ENCODE measurements at places on chromosomes 3 and 15.

DNA sequence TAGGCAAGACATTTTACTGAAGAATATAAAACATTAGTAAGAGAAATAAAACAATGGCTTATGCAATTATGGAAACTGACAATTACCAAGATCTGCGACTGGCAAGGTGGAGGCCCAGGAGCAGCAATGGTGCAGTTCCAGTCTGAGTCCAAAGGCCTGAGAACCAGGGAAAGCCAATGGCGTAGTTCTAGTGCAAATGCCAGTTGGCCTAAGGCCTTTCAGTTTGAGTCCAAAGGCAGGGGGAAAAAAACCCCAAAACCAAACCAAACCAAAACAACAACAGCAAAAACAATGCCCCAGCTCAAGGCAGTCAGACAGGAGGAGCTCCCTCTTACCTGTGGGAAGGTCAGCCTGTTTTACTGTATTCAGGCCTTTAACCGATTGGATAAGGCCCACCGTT lies 72.6 kb downstream of the ST6GAL1 start:
- no peak for DNase-seq

- DNase-seq, result no peak
Observed at GRCh38 chr3:4426261-4426781, 40.7 kb downstream of the SUMF1 start.

DNA sequence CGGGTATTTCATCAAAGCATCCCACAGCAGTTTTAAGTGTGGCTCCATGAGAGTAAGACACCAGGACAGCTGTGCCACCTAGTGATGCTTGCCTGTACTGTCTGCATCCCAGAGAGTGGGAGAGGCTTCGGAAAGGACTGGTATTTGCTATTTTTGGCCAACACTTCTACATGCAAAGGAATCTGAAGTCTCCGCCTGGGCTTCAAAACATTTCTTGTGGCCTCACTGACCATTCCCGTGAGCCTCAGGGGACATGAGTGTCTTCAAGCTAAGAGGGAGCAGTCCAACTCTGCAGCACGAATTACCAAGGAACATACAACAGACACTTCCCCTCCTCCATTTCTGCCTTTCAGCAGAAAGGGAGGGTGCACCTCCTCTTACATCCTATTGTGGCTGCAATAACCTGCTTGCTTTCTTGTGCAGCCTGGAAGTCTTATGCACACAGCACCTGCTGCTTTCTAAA lies 177.5 kb downstream of the RORA start:
- peak; percentile 46 for DNase-seq

GRCh38 chr3:123122057-123122456 lies 55.2 kb downstream of the PDIA5 start:
- no peak for DNase-seq

GRCh38 chr3:127097481-127097880 lies 95.5 kb upstream of the PRR23E start:
- DNase-seq, result no peak

DNA sequence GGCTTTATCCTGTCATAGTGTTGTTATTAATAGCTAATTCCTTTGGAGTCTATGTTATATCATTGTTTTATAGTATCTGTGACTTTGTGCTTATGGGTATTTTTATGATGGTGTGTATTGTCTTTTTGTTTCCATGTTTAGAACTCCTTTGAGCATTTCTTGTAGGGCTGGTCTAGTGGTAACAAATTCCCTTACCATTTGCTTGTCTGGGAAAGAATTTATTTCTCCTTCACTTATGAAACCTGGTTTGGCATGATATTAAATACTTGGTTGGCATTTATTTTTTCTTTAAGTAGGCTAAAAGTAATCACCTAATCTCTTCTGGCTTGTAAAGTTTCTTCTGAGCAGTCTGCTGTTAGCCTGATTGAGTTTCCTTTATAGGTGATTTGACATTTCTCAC lies 47.7 kb upstream of the ROBO1 start:
- no peak for DNase-seq

DNA sequence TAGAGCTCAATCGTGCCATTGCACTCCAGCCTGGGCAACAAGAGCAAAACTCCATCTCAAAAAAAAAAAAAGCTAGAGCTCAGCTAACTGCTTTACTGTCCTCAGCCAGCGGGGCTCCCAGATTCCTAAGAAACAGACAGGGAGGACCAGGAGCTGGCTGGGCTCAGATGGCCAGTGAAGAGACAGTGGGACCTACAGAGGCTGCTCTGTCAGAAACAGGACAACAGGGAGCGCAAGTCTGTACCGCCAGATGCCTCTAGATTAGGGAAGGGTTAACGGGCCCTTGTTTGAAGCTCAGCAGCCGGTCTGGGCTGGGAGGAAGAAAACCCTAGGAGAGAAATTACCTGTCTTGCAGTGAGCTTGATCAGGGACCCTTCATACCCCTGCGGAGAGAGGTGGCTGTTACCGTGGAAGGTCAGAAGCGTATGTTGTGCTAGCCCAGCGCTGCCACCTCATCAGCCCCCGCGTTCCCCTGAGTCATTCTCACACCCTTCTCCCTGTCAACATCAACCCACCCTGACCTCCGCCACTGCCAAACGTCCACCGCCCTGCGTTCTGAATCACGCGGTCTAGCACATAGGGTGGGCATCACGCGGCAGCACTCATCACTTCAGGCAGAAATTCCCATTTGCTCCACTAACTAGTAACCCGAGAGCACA lies 25.3 kb downstream of the RBPMS2 start:
- DNase-seq, result no peak

DNA sequence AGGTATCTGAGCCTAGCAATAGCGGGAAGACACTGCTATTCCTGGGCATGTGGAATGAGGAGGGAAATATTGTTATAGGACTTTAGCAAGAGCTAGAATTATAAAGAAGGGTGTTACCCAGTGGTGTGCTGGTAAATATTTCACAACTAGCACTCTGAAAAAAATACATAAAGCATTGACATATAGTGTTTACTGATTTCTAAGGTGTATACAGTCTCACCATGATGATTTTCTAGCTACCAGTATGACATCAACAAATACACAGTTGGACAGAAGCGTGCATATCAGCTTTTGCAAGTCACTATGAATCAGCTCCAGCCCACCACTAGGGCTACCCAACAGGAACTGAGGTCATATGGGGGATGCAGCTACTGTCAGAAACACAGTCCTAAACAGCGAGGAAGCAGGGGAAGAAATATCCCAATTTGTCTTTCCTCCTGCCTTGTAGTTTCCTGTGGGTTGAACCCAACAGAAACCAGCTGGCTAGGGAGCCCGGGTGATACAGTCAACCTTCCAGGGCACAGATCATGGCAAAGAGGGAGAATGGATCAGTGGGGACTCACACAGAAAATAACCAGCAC lies 39.6 kb downstream of the HGD start:
- DNase-seq, result no peak

- DNase-seq, result peak; percentile 7
Observed at GRCh38 chr3:197083486-197083885, 53.9 kb upstream of the MELTF start.

DNA sequence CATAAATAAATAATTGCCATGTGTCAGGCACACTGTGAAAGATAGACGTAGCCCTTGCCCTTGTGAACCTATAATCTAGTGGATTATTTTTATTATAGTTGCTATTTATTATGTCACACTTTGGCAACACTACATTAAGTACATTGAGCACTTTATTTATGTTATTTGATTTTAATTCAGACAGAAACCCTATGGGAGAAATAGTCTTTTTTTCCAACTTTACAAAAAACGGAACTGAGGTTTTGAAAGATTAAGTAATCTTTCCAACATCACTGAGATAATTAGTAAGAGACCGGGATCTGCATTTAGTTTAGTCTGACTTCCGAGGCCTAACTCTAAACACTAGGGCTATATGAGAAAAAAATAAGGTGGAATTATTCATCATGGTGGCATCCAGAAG lies 2.8 kb upstream of the FILIP1L start:
- DNase-seq, result no peak

DNA sequence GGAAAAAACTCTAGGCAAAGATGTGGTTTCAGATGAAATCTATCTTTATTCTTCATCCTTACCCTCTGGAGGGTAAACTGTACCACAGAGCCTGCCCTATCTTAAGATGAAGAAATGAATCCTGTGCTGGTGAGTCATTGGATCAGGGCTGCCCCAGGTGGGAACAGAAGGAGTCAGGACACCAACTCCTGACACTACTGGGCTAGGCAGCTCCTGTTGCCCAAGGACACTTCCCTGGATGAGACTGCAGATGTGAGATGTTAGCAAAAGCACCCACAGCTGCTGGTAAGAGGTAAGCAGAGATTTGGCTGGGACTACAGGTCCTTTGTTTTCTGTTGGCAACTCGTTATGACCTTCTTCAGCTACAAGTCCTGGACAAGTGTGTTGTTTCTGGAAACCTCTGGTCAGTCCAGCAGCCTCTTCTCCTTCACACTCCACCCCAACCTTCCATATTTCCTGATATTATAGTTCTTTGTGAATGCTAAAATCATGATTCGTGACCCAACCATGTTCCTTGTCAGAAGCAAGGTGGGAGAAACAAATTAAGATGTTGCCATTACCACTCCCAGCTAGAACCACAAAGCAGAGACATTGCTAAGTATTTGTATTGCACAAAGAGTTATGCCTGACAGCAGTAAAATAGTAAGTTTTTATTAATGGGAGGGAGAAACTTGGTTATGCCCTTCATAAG lies 104.2 kb upstream of the TGFBR2 start:
- DNase-seq, result no peak

DNA sequence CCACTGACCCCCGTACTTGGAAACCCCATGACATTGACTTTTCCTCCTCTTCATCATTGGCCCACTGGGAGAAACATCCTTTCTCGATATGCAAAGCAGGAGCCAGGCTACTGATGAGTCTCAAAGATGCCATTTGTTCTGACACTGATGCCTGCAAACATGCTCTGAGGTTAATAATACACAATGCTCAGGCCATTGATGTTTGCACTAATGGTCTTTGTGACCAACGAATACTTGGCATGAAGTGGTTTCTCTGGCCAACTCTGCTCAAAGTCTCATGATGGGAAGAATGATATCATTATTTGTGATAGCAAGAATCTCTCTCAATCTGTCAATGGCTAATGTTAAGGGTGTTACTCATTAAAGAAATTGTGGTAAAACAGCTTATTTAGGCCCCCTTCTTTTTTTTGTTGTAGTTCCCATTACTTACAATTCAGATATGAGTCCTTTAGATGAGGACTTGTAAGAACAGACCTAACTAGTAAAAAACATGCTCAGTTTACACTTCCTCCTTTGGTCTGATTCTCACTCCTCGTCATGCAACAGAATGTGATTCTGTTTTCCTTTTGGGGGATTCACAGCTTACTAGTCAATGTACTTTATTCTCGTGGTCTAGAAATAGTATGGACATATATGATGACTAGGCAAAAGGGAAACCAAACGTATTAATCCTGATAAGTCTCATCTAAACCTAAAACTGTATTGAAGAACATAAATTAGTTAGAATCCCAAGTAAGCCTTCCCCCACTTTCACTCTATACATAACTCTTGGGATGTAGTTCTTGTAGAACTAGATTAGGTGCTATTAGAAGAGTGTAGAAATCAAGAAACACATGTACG lies 488.8 kb upstream of the DPPA4 start:
- no peak for DNase-seq

GRCh38 chr3:144437989-144438388 lies 466.4 kb downstream of the DIPK2A start:
- no peak for DNase-seq

DNA sequence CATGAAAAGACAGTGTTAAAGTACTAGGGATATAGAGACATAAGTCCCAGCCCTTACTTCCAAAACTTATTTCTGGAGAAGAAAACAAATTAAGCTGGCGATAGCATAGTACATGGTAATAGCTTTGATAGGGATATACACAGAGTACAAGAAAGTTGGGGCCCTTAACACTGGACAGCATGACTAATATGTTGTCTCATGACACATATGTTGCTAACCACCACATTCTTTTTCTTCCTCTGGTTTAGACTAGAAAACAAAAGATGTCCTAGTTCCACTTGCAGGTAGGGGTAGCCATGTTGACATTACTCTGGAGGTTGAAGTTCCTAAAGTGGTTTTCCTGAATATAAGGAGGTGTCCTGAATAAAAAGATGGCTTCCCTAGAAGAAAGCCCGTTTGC lies 75.3 kb downstream of the RFX7 start:
- DNase-seq, result no peak

- DNase-seq, result no peak
Observed at GRCh38 chr3:134877788-134878187, 82.7 kb downstream of the EPHB1 start.

DNA sequence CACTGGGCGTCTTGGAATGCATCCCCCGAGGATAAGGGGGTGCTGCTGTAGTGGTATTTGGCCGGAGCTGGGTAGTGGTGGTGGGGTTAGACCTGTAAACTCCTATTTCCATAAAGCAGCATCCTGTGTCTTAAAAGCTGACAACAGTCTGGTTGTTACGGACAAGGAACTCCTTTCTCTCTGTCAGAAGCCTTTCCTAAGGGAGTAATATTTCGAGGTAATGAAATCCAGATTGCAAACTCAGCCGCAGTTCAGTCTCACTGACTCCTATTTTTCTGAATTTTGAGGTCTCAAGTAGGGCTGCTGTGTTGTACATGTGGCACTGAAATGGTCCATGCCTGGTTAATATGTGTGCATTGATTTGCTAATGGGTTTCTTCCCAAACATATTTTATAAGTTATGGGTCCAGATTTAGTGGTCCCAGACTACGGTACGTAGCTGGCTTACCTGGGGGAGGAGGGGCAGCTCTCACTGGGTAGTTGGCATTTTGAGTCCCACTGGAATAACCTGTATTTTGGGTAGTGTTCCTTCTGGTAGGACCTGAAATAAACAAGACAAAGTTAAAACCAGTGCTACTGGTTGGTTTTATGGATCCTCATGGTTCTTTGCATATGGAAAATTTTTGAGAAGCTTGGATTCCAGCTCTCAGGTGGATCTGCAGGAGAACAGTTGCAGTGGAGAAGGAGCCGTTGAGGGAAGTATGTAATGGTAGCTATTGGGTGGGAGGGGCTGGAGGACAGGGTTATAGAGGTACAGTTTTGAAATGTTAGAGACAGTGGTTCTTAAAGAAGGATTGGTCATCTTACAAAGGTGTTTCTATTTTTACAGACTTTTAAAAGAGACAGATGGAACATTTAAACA lies 48.6 kb upstream of the LDHAL6B start:
- DNase-seq, result no peak

DNA sequence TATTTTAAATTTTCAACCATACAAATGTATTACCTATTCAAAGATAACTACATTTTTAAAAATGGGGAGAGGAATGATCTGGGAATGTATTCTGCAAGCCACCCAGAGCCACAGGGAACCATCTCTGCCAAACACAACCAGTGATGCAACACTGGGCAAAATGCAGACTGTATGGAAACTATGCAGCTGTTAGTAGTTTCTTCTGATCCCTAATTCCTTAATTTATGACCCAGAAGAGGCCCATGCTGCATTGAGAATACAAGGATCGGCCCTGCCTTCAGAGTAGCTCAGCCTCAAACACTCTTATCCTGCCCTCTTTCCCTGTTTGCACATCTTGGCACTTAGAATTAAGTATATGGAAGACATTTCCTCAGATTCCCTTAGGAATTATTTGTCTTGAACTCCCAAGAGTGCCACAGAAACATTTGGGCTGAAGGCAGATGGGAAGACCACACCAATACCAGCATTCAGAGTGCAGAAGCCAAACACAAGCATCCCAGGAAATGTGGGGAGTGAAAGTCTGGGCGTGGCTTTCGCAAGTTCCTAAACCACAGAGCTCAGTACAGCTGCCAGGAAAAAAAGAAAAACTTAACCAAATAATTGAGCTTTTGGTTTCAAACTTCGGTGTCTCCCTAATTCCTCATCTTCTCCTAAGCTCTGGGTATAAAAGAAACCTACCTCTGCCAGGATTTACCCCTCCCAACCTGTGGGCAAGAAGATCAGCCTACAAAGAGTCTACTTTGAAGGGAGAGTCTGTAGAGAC lies 5.3 kb downstream of the SNUPN start:
- DNase-seq, result no peak
